Neural progenitor cell (in vitro differentiated cells): ENCODE measurements at places on chromosomes 6 and 20. TPM values are rescaled to one million over a fixed set of nuclear protein-coding genes. Genes with fewer than 3 reads are reported as not detected.

DNA sequence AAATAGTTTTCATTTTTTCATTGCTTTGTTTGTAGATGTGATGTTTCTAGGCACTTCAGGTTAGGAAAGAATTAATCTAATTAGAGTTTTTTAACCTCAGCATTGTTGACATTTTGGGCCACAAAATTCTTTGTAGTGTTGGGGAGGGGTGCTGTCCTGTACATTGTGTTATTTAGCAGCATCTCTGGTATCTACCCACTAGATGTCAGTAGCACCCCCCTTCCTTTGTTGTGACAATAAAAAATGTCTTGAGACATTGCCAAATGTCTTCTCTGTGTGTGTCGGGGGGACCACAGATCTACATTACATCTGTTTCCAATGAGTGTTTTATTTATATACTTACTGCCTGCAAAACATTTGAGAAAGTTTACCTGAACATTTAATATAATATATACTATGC is 45.6 kb downstream of the EYA4 start:
- no peaks in the 10 kb centered on the region for H3K27me3 ChIP-seq
- H3K36me3 ChIP-seq, result no peaks in the 10 kb centered on the region
- peaks cover 10% of the 10 kb centered on the region for H3K4me1 ChIP-seq
- DNase-seq, result peak; percentile 51

DNA sequence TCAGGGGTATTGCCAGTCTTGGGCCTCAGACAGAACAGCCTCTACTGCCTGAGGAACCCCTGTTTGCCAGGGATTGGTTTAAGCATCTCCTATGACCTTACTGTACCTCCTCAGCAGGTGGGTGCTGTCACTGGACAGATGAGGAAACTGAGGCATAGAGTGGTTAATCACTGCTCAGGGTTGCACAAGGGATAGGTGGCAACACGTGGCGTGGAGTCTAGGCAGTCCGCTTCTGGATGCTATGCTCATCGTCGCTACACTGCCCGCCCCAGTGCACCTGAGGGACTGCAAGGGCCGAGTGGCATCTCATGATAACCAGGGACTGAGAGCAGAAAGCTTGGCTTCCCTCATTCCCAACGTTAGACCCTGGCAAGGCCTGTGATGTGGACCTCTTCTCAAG is 101.8 kb upstream of the SULF2 start:
- H3K4me3 ChIP-seq, result no peak overlapping the region
- DNase-seq, result no peak
- no peaks in the 10 kb centered on the region for H3K36me3 ChIP-seq

- H3K27ac ChIP-seq, result no peak overlapping the region
- no peaks in the 10 kb centered on the region for H3K27me3 ChIP-seq
- no peak overlapping the region for H3K4me3 ChIP-seq
- no peaks in the 10 kb centered on the region for H3K36me3 ChIP-seq
- no peak for DNase-seq
These were observed 23.1 kb downstream of the ENPP3 start for GRCh38 chr6:131660195-131660594.

- H3K4me3 ChIP-seq, result no peak overlapping the region
- no peak overlapping the region for H3K27ac ChIP-seq
- no peak for DNase-seq
- peaks cover 5% of the 10 kb centered on the region for H3K4me1 ChIP-seq
- H3K27me3 ChIP-seq, result no peaks in the 10 kb centered on the region
These were observed 182.7 kb downstream of the PHACTR1 start for GRCh38 chr6:12899046-12899833.

DNA sequence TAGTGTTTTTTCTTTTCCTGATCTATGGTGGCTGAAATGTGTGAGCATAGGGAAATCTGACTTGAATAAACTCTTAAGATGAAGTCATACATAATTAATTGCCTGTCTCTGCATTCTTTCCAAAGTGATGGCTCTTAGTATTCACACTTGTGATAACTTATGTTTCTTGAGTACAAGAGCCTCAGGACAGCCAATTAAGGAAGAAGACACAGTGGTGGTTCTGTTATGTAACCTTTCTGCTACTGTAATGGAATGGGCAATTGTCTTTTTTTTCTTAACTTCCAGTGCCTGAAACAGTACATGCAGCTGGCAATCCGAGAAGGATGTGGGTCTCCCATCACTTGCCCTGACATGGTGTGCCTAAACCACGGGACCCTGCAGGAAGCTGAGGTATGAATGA is 40.1 kb downstream of the RNF144B start:
- no peaks in the 10 kb centered on the region for H3K36me3 ChIP-seq
- DNase-seq, result no peak
- H3K27me3 ChIP-seq, result no peaks in the 10 kb centered on the region
- H3K4me3 ChIP-seq, result no peak overlapping the region
- H3K27ac ChIP-seq, result no peak overlapping the region

DNA sequence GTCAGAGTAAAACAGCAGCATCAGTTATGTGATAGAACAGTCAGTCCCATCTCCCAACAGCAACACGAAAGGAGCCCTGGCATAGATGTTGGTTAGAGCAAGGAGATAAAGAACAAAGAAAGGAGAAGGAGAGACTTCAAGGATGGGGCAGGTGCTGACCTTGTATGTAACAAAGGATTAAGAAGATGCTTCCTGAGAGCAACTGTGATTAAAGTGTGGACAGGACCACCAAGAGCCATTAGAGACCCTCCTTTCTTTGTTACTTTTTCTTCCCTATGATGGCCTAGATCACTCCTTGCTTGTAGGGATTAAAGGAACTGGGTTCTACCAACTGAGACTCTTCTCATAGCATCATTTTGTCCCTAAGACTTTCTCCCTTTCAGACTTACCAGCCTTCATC is 75.2 kb upstream of the GPR6 start:
- H3K27ac ChIP-seq, result no peak overlapping the region
- H3K4me1 ChIP-seq, result peaks cover 14% of the 10 kb centered on the region
- DNase-seq, result no peak
- no peaks in the 10 kb centered on the region for H3K36me3 ChIP-seq
- H3K27me3 ChIP-seq, result peaks cover 11% of the 10 kb centered on the region

DNA sequence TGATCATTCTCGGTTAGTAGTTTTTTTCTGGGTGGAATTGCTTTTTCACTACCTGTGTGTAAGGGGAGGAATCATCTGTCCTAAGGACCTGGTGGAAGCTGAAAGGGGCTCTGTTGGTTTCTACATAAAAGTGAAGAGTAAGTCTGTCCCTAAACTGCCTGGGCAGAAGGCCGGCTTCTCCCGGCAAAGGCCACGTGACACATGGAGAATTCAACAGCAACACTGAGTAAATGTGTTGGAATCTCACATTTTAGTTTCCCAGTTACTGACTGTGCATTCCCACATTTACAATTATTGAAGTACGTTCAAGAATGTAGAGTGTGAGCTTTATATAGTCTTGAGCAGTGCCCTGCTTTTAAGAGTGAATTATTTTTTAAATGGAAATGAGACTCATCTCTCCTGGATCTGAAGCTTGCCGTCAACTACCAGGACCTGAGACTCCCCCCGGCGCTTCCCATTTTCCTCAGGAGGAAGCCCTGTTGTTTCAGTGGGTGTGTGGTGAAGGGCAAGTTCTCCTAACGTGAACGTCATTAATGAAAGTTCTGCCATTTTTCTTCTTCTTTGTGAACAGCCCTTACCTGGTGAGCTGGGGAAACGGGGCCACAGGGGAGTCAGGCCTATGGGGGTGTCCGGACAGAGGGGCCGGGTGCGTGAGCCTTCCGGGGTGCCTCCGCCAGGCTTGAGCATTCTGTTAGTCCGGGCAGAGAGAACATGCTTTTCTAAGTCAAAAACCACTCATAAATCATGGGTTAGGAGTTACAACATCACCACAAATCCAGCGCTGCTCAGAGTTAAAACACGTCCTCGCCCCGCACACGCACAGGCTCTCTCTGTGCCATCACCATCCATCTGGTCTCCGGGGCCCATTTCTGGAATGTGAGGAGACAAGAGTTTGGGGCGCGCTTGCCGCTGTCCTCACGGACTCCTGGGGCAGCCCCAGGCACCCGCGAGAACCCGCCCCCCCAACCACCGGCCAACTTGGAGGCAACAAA is 56.6 kb upstream of the SMOC2 start:
- H3K4me1 ChIP-seq, result no peaks in the 10 kb centered on the region
- no peak overlapping the region for H3K4me3 ChIP-seq
- no peaks in the 10 kb centered on the region for H3K36me3 ChIP-seq
- no peaks in the 10 kb centered on the region for H3K27me3 ChIP-seq
- DNase-seq, result no peak

DNA sequence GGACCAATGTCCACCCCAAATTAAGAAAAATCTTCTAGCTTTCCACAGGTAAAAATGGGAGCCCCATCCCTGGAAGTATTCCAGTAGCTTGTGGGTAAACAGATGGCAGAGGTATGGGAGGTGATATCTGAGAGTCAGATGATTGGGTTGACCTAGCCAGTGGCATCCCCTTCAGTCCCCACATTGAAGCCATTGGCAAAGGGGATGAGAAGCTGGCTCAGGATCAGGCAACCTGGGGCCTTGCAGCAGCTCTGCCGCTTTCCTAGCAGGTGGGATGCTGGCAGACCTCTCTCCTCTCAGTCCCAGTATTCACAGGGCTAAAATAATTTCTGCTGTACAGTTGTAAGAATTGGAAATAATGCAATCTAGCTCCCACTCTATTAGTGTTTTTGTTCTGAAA is 108.9 kb upstream of the KCNG1 start:
- H3K27ac ChIP-seq, result no peak overlapping the region
- no peak for DNase-seq
- no peaks in the 10 kb centered on the region for H3K27me3 ChIP-seq
- no peak overlapping the region for H3K4me3 ChIP-seq
- H3K4me1 ChIP-seq, result no peaks in the 10 kb centered on the region
- no peaks in the 10 kb centered on the region for H3K36me3 ChIP-seq

GRCh38 chr20:7022597-7022996 is 255.1 kb downstream of the BMP2 start:
- no peaks in the 10 kb centered on the region for H3K27me3 ChIP-seq
- no peak overlapping the region for H3K4me3 ChIP-seq
- no peaks in the 10 kb centered on the region for H3K4me1 ChIP-seq
- H3K27ac ChIP-seq, result no peak overlapping the region
- H3K36me3 ChIP-seq, result no peaks in the 10 kb centered on the region

DNA sequence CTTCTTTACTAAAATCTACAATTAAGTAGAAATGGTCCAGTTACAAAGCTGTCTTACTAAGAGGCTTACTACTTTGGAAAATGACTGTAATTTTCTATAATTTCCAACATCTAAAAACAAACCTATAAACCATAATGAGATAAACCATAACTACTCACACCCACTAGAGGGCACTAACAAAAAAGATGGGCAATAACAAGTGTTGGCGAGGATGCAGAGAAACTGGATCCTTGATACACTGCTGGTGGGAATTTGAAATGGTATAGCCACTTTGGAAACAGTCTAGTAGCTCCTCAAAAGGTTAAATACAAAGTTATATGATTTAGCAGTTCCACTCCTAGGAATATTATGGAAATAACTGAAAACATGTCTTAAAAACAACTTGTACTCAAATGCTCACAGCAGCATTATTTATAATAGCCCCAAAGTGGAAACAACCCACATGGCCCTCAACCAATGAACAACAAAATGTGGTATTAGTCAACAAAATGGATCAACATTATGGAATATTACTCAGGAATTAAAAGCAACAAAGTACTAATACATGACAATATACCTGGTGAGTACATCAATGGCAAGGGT is 50.6 kb downstream of the GJA10 start:
- no peaks in the 10 kb centered on the region for H3K36me3 ChIP-seq
- no peak for DNase-seq
- peaks cover 10% of the 10 kb centered on the region for H3K4me1 ChIP-seq

GRCh38 chr6:56692523-56693245 is 50.0 kb upstream of the DST start:
- no peak for DNase-seq
- H3K27me3 ChIP-seq, result no peaks in the 10 kb centered on the region
- no peaks in the 10 kb centered on the region for H3K36me3 ChIP-seq
- no peak overlapping the region for H3K4me3 ChIP-seq
- H3K27ac ChIP-seq, result no peak overlapping the region

DNA sequence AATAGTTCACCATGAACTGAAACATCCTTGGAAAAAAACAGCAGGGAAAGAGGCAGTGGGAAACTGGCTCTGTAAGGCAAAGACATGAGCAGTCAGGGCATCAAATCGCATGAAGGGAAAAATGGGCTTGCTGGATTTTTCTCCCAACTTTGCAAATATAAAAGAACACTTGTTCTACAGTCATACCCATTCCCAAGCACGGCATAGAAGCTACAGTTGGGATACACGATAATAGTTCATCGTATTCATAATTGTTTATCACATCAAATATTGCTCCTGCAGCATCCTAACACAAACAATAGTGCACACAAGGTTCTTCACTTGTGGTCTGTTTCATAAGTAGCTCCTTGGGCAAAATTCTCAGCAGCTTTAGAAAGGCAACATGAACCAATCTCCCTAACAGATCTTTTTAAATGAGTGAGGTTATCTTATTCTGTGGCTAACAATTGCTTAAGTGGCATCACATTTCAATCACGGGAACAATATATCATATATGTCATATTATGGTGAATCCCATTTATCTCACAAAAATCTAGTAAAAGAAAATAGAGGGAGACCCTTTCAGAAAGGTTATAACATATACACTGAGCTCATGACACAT is 243.9 kb downstream of the PKHD1 start:
- no peaks in the 10 kb centered on the region for H3K36me3 ChIP-seq
- H3K4me3 ChIP-seq, result peak overlapping the region; percentile 27
- no peaks in the 10 kb centered on the region for H3K27me3 ChIP-seq
- peak overlapping the region; percentile 54 for H3K27ac ChIP-seq

- H3K36me3 ChIP-seq, result no peaks in the 10 kb centered on the region
- peaks cover 13% of the 10 kb centered on the region for H3K4me1 ChIP-seq
- no peaks in the 10 kb centered on the region for H3K27me3 ChIP-seq
- no peak overlapping the region for H3K27ac ChIP-seq
- DNase-seq, result no peak
These were observed 15.7 kb downstream of the PAQR8 start for GRCh38 chr6:52377538-52378221.

SLC22A3 gene
- 0.06 and 0.07 TPM in 2 replicates for total RNA-seq

ZNF831 gene
- not detected in 2 replicates for total RNA-seq

MBOAT1 gene
- 0.45 and 1.1 TPM in 2 replicates for total RNA-seq

PRR18 gene
- total RNA-seq, result 0.13 and 0.40 TPM in 2 replicates

DACT2 gene
- 0.36 and 5.5 TPM in 2 replicates for total RNA-seq

TBXT gene
- not detected in 2 replicates for total RNA-seq

APOBEC2 gene
- 0.46 TPM in 1 of 2 replicates, not detected in the other for total RNA-seq

MCHR2 gene
- total RNA-seq, result not detected in 2 replicates
